T-helper 2 cell treated with Interferon-gamma antibody and Interleukin-4, amounts not matched to agents 5 μg/mL and 100 μg/mL, for 36 hours (primary cell): ENCODE measurements at places on chromosomes 5 and 9.

- no peak for DNase-seq
Observed at GRCh38 chr5:14743601-14744295, 79.2 kb downstream of the OTULIN start.

DNA sequence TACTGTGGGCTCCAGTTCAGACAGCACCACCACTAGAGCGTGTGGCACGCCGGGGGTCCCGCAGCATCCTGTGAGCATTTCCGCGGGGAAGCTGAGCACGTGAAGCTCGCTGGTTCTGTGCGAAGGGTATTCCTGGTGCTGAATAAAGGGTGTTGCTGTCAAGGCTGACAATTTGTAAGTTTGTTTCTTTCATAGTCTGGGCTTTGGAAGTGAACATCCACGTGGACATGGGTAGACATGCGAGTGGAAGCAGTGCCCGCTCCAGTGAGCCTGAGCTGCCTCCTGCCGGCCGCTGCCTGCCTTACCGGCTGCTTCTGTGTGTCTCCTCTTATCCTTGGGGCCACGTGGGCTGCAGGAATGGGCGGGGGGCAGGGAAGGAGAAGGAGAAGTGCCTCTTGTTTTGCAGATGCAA is 14.7 kb downstream of the NDUFS6 start:
- DNase-seq: no peak

DNA sequence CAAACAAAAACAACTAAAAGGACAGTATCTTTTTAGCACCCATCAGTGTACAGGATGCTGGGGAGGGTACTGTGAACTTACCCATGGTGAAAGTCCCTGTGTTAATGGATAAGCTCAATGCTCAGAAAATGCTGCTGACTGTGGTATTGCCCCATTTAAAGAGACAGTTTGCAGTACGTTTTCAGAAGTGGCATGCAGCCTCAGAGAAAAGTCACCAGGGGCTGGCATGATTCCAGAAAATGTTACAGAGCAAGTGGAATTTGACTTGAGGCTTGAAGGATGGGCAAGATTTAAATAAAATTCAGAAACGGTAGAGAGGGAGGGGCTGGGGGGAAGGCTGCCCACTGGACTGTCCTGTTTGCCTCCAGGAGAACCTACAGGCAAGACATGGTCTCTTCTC is 7.2 kb downstream of the S1PR3 start:
- no peak for DNase-seq

- DNase-seq: no peak
Observed at GRCh38 chr5:42953041-42953440, 87.1 kb downstream of the ANXA2R start.

DNA sequence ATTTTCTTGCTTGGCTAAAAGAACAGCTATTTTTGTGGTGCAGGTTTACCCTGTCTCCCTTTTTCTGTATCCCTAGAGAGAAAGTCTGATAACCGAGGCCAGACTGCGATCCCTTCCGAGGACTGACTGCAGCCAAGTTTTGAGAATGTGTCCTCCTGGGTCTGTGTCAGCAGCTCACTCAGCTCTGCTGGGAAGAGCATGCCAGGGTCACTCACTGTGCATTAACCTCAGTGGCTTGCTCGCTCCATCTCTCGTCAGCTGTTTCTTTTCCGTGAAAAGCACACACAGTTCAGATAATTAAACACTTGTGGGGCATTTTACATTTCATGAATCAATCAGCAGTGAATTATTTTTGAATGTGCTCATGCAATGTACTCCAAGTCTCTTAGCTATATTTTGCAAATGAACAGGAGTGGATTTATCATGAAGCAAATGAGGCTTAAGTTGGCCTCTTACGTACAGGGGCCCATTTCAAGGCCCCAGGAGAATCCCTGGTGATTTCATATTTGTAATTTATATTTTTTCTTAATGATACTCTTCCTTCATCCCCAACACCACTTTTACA is 252.1 kb downstream of the SMARCA2 start:
- no peak for DNase-seq

- no peak for DNase-seq
Observed at GRCh38 chr5:58064801-58065200, 395.1 kb downstream of the PLK2 start.

GRCh38 chr9:21333226-21333625 is 2.0 kb downstream of the KLHL9 start:
- no peak for DNase-seq

GRCh38 chr9:112764344-112764743 is 13.8 kb downstream of the SNX30 start:
- DNase-seq: no peak

DNA sequence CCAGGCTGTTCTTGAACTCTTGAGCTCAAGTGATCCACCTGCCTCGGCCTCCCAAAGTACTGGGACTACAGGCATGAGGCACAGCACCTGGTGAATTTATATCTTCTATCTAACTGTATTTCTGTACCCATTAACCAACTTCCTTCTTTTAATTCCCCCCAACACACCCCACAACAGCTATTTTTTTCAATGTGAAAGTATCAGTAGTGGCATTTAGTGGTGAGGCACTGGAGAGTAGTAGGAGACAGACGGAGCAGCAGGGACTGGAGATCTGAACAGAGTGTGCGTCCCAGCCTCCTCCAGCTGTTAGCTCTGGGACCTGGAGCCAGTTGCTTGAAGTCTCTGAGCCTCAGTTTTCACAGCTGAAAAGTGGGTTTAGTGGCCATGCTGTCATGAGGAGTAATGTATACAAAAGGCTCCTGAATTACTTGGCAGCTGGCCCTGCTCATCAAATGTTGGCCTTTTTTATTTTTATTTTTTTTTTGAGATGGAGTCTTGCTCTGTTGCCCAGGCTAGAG is 11.0 kb upstream of the EEIG1 start:
- DNase-seq: no peak
